Hepatic stellate cell (primary cell): ENCODE measurements at places on chromosomes 7 and 10.

DNA sequence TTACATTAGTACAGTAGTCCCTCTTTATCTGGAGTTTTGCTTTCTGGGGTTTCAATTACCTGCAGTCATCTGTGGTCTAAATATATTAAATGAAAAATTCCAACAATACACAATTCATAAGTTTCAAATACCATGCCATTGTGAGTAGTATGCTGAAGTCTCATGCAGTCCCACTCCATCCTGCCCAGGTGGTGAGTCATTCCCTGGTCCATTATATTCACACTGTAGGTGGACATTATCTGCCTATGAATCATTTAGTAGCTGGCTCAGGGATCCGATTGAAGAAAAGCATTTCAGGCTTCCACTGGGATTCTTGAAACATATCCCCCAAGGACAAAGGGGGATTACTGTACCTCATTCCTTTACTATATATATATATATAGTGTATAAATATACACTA is 298.2 kb upstream of the GALNT17 start:
- DNase-seq: no peak

GRCh38 chr10:100650693-100651092 is 94.7 kb upstream of the PAX2 start:
- DNase-seq: no peak

GRCh38 chr7:73625276-73625675 is 954 bp upstream of the MLXIPL start:
- no peak for DNase-seq

DNA sequence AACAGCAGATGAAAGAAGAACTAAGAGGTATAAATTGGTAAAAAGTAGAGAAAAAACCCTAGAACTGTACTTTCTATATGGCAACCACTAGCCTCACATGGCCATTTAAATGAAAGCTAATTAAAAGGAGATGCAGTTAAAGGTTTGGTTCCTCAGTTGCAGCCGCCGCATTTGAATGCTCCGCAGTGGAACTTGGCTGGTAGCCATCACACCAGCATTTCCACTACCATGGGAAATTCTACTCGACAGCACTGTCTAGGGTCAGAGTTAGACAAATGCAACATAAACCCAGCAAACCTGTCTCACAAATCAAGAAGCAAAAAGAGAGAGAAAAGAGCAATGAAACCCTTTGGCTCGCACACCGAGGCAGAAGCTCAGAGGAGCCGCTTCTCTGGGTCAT is 29.7 kb downstream of the VIPR2 start:
- no peak for DNase-seq

GRCh38 chr7:131100357-131101054 is 227.2 kb upstream of the MKLN1 start:
- DNase-seq: no peak
